ENCODE measurements at places on chromosomes 13 and 19. TPM values are rescaled to one million over a fixed set of nuclear protein-coding genes. Genes with fewer than 3 reads are reported as not detected.
A peak's percentile ranks its signal among the peaks of the same experiment; 100 is the strongest.

EPS8L1 gene
- 2.2 TPM for total RNA-seq

CD79A gene
- not detected for total RNA-seq

DNA sequence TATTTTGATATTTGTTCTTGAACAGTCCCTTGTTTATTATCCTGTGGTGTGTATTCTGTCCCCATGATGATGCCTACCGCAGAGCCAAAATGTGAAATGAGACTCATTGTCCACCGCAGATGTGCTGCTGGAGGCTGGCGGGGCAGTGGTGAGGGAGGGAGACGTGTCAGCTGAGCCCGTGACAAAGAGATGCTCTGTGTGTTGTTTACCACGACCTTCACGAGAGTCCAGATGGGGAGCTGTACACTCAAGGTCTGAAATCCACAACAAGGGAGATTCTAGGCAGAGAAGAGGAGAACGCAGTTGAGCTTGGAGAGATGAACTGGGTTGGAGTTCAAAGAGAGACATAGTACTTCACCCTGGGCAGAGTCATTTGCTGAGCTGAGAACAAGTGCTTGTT is 20.8 kb upstream of the AMER2 start:
- DNase-seq, result no peak

DNA sequence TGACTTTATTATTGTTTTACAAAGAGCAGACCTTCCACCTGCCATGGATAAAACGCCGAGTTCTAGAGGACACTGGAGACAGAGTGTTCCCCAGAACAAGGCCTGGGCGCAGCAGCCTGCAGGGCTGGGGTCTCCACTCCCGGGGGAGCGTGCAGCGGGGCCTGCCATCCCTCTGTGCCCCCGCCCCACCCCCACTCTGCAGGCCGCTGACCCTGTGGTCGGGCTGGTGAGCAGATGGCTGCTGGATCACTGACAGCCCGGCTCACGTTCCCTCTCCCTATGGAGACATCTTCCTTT is 8.6 kb upstream of the PTBP1 start:
- DNase-seq, result no peak

SBSN gene
- total RNA-seq, result under 0.01 TPM

- DNase-seq, result peak; percentile 61
These were observed 22.0 kb downstream of the BLOC1S3 start for GRCh38 chr19:45200568-45200967.

NDUFA11 gene
- 321 TPM for total RNA-seq

ZNF763 gene
- 0.32 TPM for total RNA-seq

GRCh38 chr19:50036908-50037307 is 11.1 kb downstream of the ZNF473 start:
- no peak for DNase-seq

GRCh38 chr13:113820813-113821651 is 42.8 kb downstream of the GAS6 start:
- peak; percentile 99 for DNase-seq

GRCh38 chr19:18408053-18408476 is 10.6 kb upstream of the LRRC25 start:
- DNase-seq, result no peak

GRCh38 chr19:18363787-18364186 is 22.2 kb upstream of the GDF15 start:
- DNase-seq, result no peak

- DNase-seq, result no peak
These were observed 158.1 kb downstream of the ZIC5 start for GRCh38 chr13:99813336-99814095.

DNA sequence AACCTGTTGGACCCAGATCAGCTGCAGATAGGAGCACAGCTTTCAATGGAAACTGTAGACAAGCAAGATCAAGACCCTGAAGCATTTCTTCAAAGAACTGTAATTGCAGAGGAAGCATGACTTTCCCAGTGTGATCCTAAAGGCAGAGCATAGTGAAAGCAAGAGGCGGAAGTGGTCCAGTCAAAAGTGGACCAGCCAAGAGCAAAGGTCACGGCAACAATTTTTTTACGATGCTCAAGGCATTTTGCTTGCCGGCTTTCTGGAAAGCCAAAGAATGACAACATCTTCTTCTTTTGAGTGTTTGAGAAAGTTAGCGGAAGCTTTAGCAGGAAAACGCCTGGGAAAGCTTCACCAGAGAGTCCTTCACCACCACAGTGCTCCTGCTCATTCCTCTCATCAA is 111.6 kb downstream of the RNF17 start:
- DNase-seq, result peak; percentile 77

ZNF45 gene
- 25.5 TPM for total RNA-seq

- DNase-seq, result no peak
These were observed 36.3 kb upstream of the SLC10A2 start for GRCh38 chr13:103102482-103102881.

- no peak for DNase-seq
These were observed 335.5 kb downstream of the FOXO1 start for GRCh38 chr13:40330950-40331349.

- no peak for DNase-seq
These were observed 15.3 kb upstream of the ERICH6B start for GRCh38 chr13:45630791-45631190.
